HFFc6 (cell line): ENCODE measurements at places on chromosomes 3 and 15. TPM values are rescaled to one million over a fixed set of nuclear protein-coding genes. Genes with fewer than 3 reads are reported as not detected.

Gene VIPR1
- total RNA-seq, result not detected in 3 replicates

Gene WDR49
- total RNA-seq, result not detected in 3 replicates

Gene TSPAN3
- total RNA-seq, result 160 to 222 TPM (median 213 TPM) in 3 replicates

Gene NOX5
- 0.18 and 0.57 TPM in 2 replicates for total RNA-seq

Gene ZNF609
- total RNA-seq, result 20.7 to 21.6 TPM (median 21.0 TPM) in 3 replicates

Gene SLC24A5
- not detected in 3 replicates for total RNA-seq

Gene NMB
- total RNA-seq, result 4.4 to 6.7 TPM (median 5.5 TPM) in 3 replicates

Gene ITGA11
- total RNA-seq, result 1.2 and 1.8 TPM in 2 replicates

Gene RETNLB
- total RNA-seq, result not detected in 3 replicates

Gene SEMA6D
- 1.4 to 2.0 TPM (median 1.8 TPM) in 3 replicates for total RNA-seq

Gene KBTBD8
- 1.1 to 2.3 TPM (median 1.9 TPM) in 3 replicates for total RNA-seq

Gene AMIGO3
- 0.77 to 0.85 TPM in 2 of 3 replicates, not detected in the other for total RNA-seq

Gene EPHA3
- 0.07 TPM in 1 of 3 replicates, not detected in the others for total RNA-seq

Gene OSBPL10
- 7.1 to 8.7 TPM (median 8.7 TPM) in 3 replicates for total RNA-seq

Gene SACM1L
- 47.4 to 50.3 TPM (median 48.8 TPM) in 3 replicates for total RNA-seq

Gene EFCAB12
- 0.12 TPM in 1 of 3 replicates, not detected in the others for total RNA-seq

Gene PLSCR4
- 9.3 to 10.4 TPM (median 10.1 TPM) in 3 replicates for total RNA-seq

Gene SEMA3G
- total RNA-seq, result not detected in 3 replicates

Gene CMTM8
- total RNA-seq, result not detected in 3 replicates

Gene MORC1
- not detected in 3 replicates for total RNA-seq

Gene ZPLD1
- 0.12 to 0.24 TPM in 2 of 3 replicates, not detected in the other for total RNA-seq

Gene PLA1A
- total RNA-seq, result not detected in 3 replicates

Gene CYP11A1
- 0.27 TPM in 1 of 3 replicates, not detected in the others for total RNA-seq

Gene CLRN1
- total RNA-seq, result not detected in 3 replicates

Gene PSTPIP1
- total RNA-seq, result 0.42 TPM in 1 of 3 replicates, not detected in the others

Gene TP63
- total RNA-seq, result not detected in 3 replicates

Gene LYZL4
- not detected in 3 replicates for total RNA-seq

Gene HDC
- total RNA-seq, result not detected in 2 replicates

Gene GNAT1
- not detected in 3 replicates for total RNA-seq

Gene ISLR2
- 0.07 to 0.18 TPM (median 0.08 TPM) in 3 replicates for total RNA-seq

Gene SLC51B
- total RNA-seq, result not detected in 3 replicates

Gene FOXB1
- total RNA-seq, result not detected in 3 replicates

Gene ITIH4
- 1.0 to 2.0 TPM (median 1.4 TPM) in 3 replicates for total RNA-seq
